ENCODE measurements at places on chromosomes 7 and 10.

DNA sequence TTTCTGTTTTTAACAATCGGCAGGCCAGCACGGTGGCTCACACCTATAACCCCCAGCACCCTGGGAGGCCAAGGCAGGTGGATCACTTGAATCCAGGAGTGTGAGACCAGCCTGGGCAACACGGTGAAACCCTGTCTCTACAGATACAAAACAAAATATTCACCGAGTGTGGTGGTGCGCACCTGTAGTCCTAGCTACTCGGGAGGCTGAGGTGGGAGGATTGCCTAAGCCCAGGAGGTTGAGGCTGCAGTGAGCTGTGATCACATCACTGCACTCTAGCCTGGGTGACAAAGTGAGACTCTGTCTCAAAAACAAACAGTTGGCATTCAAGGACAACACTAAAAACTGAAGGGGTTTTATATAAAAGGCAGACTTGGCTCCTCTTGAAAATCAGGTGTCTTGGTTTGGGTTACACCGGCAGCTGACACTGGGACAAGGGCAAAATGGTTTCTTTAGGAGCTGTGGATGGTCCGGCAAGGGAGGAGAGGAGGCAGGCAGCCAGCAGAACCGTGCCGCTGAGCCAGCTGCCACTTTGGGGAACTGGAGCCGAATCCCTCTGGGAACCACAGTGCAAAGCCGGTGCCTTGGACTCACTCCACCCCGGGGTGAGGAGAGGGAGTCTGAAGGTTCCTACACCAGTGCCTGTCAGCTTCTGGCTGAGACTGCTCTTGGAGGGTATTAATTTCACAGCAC is 52.6 kb downstream of the CHST3 start:
- DNase-seq = no peak

DNA sequence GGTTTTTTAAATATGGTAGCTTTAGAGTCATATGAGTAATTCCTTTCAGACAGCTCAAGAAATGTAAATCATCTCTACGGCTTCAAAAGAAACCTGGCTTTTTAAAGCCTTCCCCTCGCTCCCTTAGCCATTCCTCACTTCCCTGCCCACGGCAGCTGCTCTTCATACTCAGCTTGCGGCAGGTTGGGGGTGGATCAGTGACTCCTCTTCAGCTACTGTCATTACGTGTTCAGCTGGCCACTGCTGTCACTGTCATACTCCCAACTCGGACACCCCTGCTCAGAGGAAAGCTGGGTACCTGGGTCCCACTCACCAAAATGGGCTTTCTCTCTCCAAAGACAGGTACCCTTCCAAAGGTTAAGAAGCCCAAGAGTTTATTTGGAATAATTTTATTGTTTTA is 6.6 kb downstream of the YWHAG start:
- DNase-seq = no peak

GRCh38 chr10:21689881-21690280 is 155.8 kb downstream of the MLLT10 start:
- DNase-seq = no peak

GRCh38 chr7:117062300-117062699 is 109.0 kb downstream of the ST7 start:
- DNase-seq = no peak

All from fibroblast of gingiva (primary cell).